ENCODE measurements at places on chromosomes 5 and 9.

DNA sequence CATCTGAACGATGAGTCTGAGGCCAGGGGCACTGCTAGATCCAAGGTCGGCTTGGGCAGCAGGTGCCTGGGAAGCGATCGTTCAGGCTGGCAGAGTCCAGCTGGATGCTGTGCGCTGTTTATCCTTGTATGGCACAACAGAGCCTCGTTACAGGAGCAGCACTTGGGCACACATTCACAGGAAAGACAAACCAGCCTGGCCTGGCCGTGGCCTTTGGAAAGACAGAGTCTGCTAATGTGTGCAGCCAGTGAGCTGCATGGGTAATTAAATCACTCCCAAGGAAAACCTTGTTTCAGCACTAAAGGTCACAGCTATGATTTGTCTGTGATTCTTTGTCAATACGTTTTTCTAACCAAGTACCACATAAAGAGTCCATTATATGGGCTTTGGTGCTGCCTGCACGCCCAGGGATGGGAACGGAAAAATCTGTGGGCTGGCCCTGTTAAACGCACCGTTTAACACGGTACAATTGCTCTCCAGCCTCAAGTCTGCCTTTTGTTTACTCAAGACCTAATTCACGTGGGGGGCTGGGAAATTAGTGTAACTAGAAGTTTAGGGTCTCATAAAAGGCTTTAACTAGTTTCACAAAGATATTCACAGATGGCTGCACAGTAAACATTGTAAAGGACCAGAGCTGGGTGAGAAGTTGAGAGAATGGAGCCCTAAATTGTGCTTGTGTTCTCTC is 509.3 kb downstream of the KDM4C start:
- DNase-seq = no peak
- H3K4me3 ChIP-seq = no peak overlapping the region
- peaks cover 21% of the 10 kb centered on the region for H3K27me3 ChIP-seq
- no peak overlapping the region for H3K27ac ChIP-seq

DNA sequence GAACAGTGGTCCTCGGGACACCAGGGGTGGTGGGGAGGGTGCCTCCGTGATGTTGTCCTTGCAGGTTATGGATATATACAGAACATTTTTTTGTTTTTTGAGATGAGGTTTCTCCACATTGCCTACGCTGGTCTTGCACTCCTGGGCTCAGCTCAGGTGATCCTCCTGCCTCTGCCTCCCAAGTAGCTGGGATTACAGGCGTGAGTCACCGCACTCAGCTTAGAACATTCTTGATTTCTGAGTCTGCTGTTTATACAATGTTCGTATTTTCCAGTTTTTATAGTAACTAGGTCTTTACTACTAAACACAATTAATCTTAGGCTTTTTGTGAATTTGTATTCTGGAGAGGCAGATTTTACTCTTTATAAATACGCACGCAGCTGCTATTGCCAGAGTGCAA is 6.0 kb downstream of the PMPCA start:
- peaks cover 56% of the 10 kb centered on the region for H3K36me3 ChIP-seq
- no peak overlapping the region for H3K27ac ChIP-seq

DNA sequence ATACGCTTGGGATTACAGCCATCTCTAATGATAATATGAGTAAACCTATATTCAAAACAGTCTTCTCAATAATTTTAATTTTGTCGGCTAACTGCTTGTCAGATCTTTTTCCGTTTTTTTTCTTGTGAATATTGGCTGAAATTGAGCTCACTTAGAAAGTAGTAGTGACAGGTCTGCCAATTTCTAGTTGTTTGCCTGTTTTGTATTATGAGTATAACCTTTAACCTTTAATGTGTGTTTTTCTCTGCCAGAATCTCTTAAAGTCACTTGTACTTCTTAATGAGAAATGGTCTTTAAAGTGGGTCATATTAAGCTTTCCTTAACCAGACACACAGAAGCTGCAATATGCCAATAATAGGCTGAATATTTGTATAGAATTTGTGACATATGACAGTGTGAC is 511.0 kb downstream of the CSNK1G3 start:
- H3K36me3 ChIP-seq = no peaks in the 10 kb centered on the region
- H3K4me3 ChIP-seq = no peak overlapping the region
- no peaks in the 10 kb centered on the region for H3K4me1 ChIP-seq
- H3K27ac ChIP-seq = no peak overlapping the region
- no peak for DNase-seq

GRCh38 chr9:123938401-123938800 is 8.5 kb upstream of the DENND1A start:
- no peak for DNase-seq
- no peak overlapping the region for H3K27ac ChIP-seq
- H3K4me3 ChIP-seq = no peak overlapping the region
- H3K36me3 ChIP-seq = no peaks in the 10 kb centered on the region
- no peaks in the 10 kb centered on the region for H3K4me1 ChIP-seq

DNA sequence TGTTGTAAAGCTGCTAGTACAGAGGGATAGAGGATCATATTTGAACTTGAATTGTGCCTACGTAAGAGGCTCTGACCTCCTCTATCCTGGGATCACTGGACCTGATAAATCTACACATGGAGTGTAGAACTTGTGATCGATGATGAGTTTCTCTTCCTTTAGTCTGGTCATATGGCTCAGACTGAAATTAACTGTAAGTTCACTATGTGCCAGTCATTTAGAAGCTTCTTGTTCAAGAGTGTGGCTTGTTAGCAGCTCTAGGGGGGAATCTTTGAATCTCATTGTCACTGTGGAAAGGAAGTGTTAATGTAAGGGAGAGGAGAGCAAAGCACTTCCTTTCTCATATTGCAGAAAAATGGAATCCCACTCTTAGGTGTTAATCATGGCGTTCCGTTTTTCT is 12.1 kb downstream of the ZBTB34 start:
- H3K36me3 ChIP-seq = peaks cover 2% of the 10 kb centered on the region
- no peak overlapping the region for H3K27ac ChIP-seq
- peaks cover 29% of the 10 kb centered on the region for H3K4me1 ChIP-seq
- no peaks in the 10 kb centered on the region for H3K27me3 ChIP-seq

DNA sequence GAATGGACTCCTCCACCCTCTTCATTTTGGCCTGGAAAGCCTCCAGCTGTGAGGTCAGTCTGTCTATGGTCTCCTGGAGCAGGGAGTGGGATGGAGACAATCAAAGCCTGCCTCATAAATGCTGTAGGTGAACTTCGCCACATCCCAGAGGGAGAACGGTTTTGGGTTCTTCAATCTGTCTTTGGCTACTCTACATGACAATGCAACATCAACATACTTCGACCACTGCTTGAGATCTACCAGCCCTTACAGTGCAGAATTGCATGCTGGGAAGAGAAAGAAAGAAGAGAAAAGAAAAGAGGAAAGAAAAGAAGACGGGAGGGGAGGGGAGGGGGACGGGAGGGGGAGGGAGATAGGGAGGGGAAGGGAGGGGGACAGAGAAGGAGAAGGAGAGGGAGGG is 28.5 kb upstream of the ANXA6 start:
- no peak overlapping the region for H3K27ac ChIP-seq
- no peak for DNase-seq
- H3K4me3 ChIP-seq = no peak overlapping the region
- H3K27me3 ChIP-seq = no peaks in the 10 kb centered on the region

All from activated CD4-positive, alpha-beta T cell treated with anti-CD3 and anti-CD28 coated beads for 36 hours (primary cell).